Spleen (tissue), 13 donors: ENCODE measurements at places on chromosomes 11 and 22.

- no peak for DNase-seq
Observed at GRCh38 chr11:132206993-132207392, 836.6 kb downstream of the NTM start.

DNA sequence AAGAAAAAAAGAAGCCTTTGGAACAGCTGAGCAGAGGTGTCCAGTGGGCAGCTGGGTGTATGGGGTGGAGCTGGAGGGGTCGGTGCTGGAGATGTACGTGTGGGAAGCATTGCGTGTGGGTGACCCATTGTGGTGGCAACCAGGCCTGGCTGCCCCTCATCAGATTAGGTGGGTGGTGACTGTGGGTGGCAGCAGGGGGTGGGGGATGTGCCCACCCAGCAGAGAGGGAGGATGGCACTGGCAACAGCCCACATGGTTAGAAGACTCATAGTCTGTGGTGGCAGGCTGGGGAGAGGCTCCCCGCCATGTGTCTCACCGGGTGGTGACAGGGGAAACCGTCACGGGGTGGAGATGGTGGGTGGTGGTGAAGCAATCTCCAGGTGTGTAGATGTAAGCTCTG lies 27.6 kb downstream of the TP53I11 start:
- no peak for DNase-seq

DNA sequence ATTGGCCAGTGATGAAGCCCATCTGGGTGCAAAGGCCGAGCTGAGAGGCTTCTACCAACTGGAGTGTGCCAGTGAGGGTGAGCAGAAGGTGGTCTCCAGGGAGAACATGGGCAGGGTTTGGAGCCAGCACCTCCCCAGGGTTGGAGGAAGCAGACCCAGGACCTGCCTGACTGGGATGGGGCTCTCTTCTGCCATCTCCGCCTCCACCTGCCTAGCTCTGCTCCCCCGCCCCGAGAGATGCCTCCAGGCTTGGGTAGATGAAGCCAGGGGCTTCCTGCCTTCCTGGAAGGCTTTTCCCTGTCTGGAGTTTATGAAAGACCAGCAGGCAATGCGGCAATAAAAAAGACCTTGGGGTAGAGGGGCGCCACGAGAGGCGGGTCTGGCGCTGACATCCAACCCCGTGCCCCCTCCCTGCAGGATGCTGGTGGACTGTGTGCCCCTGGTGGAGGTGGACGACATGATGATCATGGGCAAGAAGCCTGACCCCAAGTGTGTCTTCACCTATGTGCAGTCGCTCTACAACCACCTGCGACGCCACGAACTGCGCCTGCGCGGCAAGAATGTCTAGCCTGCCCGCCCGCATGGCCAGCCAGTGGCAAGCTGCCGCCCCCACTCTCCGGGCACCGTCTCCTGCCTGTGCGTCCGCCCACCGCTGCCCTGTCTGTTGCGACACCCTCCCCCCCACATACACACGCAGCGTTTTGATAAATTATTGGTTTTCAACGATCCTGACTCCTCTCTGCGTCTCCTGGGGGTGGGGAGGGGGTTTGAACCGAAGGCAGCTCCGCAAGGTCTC lies 3.3 kb downstream of the SELENOM start:
- DNase-seq, result peak; percentile 47

- no peak for DNase-seq
Observed at GRCh38 chr22:32693102-32693501, 108.4 kb upstream of the TIMP3 start.

DNA sequence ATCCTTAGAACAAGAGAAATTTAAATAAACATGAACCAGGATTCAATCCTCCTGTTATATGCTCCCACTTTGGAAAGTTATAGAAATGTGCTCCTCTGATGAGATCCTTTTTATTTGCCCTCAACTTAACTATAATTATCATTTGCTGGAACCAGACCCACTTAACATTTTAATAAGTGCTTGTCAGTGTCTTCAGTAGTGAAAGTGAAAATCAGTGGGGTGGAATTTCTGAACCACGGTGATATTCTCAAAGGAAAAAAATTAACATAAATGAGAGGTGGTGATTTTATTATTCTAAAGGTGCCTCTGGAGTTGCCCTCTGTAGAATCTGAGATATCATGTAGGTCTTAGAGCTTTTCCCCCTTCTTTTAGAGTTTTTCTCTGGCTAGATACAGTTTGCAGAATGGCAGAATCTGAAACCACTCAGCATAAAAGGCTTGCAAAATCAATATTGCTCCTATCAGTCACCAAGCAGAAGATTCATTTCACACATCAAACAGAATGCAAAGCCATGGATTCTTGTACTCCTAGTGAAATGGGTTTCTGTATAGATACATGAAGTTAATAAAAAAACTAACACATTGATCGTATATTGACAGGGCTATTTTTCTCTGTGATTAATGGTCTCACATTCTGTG lies 213.2 kb downstream of the LUZP2 start:
- no peak for DNase-seq

DNA sequence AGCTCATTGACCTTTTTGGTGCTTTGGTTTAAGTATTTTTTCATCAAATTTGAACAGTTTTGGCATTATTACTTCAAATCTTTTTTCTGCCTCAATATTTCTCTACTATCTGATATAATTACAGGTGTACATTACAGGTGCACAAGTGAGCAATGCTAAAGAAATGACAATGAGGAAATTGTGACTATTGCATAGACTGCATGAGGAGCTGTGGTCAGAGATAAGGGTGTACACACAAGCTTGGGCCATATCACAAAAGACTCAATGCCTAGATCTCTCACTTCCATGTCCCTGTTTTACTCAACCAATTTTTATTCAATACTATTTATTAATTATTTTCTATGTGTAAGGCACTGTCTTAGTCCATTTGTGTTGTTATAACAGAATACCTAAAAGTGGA lies 251.0 kb upstream of the UBASH3B start:
- no peak for DNase-seq

GRCh38 chr11:120688163-120688562 lies 176.6 kb downstream of the GRIK4 start:
- DNase-seq, result no peak

DNA sequence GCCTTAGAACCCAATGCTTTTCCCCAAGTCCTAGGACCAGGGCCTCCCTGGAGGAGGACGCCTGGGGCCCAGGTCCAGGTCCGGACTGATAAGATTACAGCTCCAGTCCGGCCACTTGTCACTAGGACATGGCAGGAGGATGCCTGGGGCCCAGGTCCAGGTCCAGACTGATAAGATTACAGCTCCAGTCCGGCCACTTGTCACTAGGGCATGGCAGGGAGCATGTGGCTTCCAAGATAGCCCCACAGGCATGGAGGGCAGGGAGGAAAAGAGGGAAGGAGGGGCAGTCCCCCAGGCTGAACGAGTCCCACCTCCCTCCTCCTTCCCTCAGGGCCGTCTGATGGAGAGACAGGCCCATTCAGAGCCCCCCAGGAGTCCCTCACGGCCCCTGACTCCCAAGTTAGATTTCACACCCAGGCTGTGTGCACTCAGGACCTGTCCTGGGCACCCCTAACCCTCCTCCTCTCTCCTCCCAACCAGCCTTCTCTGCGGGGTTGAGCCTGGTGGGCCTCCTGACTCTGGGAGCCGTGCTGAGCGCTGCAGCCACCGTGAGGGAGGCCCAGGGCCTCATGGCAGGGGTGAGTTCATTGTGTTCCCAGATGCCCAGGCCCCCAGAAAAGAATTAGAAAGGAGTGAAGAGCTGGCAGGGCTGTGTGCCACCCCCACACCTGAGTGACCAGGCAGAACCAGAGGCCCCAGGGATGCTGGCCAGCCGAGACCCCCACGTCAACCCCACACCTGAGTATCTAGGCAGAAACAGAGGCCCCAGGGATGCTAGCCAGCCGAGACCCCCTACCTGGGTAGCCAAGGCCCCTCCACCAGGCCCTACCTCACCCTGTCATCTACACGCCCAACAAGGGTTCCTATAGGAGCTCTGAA lies 2.1 kb downstream of the TSPAN32 start:
- peak; percentile 79 for DNase-seq

- DNase-seq, result no peak
Observed at GRCh38 chr22:31602259-31602952, 59.6 kb downstream of the PISD start.

DNA sequence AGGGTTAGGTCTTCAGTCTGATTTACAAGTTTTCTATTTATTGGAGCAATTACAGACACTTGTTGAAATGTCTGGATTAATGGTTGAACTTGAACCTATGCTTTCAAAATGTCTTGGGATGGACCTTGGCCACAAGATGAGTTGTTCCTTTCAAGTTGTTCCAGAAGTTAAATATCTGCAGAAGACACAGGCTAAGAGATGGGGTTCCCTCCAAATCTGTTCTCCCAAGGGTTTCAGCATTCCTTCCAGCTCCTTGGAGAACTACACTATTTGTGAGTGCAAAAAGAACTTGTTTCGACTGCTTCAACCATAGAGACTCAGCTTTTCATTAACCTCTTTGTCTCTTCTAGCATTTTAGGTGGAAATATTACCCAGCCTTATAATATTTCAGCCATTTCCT lies 189.0 kb upstream of the BLID start:
- DNase-seq, result no peak

DNA sequence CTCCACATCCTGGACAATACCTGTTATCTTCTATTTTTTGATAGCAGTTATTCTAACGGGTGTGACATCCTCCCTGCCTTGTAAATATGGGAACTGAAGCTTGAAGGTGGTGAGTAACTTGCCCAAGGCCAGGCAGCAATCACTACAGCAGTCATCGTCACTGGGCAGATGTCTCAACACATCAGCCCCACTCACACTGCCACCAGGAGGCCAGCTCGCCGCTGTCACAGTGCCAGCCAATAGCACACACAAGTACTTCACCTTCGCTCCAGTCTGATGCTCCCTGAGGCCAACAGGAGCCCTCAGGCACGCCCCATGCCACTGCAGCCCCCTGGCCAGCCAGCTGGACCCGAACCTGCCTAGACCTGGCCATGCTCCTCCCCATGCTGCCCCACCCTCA lies 4.9 kb upstream of the TTLL1 start:
- DNase-seq, result no peak

DNA sequence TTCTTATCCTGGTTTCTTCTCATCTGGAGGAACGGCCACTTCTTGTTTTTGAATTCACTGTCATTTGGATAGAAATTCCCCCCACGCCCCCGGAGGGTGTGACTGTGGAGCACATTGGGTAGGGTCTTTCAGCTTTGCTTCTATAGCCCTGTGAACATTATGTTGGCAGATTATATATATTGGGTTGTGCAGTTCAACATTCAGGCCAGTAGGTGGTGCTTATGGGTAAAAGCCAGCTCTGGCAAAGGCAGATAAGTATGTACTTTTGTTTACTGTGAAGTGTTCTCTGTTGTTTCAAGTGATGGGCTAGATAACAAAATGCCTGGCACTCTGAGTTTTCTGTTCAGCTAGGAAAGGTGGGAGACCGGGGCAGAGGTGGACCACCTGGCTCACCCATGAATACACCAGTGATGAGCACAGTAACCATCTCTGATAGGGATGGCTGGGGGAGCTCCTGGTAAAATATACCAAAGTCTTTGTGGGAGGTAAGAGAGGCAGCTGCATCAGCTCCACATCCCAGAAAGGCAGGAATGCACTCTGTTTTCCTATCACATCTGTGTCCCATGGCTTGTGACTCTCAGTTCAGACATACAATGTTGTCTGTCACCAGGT lies 1348.2 kb upstream of the RAG2 start:
- DNase-seq, result no peak
